Germinal center (tissue), 1 donor: ENCODE measurements at places on chromosomes 2 and 18.

DNA sequence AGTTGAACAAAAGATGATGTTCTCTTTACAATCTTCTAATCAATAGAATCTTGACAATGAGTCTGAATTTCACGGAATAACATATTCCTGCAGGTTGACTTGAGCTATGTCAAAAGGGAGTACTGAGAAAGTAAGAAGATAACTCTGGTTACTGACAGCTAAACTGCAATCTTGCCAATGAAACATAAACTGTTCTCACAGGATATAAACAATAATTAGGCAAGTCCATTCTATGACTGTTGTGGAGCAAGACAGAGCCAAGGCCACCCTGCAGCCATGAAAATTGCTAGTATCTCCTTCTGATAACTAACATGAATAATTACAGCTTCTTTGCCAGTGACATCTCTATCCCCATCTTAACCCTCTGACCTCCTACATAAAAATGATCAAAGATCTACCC, 6.3 kb upstream of the RPRD1A start:
- no peak for DNase-seq

- DNase-seq: no peak
These were observed 416.8 kb downstream of the RNF144A start for GRCh38 chr2:7333960-7334493.

DNA sequence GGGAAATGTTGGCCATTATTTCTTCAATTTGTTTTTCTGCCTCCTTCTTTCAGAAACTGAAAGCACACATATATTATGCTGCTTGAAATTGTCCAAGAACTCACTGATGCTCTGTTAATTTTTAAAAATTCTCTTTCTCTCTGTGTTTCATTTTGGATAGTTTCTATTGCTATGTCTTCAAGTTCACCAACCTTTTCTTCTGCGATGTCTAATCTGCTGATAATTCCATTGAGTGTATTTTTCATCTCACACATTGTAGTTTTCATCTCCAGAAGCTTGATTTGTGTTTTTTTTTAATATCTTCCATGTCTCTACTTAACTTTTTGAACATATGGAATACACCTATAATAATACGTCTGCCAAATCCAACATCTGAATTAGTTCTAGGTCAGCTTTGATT, 98.1 kb upstream of the TGFA start:
- DNase-seq: no peak

DNA sequence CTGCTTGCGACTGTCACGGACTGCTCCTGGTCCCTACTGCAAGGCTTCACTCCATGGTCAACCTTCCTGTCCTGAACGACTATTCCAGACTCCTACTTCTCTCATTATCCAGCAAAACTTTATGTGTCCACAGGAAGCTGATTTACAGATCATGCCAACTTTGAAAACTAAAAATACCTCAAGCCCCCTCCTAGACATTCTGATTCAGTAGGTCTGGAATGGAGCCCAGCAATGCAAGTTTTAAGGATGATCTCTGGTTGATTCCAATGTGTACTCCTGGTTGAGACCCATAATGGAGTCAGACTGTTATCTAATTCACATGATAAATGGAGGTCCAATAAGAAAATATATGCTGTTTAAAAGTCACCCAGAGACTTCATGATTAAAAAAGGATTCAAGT, 13.1 kb upstream of the LRATD1 start:
- no peak for DNase-seq

DNA sequence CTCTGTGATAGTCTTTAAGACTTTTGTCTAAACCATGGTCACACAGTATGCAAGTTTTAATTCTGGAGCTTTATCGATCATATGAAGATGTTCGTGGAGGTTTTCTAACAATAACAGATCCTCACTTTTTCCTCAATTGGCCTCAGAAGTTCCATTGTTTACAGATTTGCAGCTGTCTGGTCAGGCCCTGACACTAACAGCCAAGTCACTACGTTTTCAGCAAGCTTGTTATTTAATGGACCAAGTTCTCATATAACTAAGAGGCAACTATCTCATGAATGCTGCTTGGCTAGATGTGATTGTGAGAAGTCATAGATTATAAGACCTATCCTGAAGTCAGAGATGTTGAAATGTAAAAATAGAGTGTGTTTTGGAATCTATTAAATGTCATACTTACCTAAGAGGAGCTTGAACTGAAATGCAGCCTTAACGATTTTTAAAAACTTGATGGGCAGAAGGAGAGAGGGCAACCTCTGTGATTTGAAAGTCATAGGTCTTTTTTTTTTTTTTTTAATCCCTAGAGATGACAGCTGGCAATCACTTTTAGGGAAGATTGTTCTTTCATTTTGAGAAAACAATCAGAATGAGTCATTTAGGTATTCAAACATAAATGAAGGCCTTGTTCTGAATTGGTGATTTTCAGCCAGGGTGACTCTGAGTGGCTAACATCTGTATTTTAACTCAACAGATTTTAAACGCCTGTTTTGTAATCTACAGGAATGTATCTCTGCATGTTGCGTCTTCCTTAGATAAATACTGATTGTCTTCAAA, 48.4 kb upstream of the NEMP2 start:
- DNase-seq: peak; percentile 23

DNA sequence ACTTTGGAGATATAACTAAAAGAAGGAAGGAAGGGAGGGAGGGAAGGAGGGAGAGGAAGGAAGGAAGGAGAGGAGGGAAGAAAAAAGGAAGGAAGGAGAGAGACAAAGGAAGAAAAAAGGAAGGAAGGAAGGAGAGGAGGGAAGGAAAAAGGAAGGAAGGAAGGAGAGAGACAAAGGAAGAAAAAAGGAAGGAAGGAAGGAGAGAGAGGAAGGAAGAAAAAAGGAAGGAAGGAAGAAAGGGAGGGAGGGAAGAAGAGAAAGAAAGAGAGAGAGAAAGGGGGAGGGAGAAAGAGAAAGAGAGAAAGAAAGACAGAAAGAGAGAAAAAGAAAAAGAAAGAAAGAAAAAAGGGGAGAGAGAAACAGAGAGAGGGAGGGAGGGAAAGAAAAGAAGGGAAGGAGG, 147.4 kb downstream of the MYT1L start:
- no peak for DNase-seq

GRCh38 chr18:9643549-9643948, 29.2 kb upstream of the PPP4R1 start:
- DNase-seq: no peak

- no peak for DNase-seq
These were observed 1.3 kb upstream of the CD28 start for GRCh38 chr2:203705178-203705577.

DNA sequence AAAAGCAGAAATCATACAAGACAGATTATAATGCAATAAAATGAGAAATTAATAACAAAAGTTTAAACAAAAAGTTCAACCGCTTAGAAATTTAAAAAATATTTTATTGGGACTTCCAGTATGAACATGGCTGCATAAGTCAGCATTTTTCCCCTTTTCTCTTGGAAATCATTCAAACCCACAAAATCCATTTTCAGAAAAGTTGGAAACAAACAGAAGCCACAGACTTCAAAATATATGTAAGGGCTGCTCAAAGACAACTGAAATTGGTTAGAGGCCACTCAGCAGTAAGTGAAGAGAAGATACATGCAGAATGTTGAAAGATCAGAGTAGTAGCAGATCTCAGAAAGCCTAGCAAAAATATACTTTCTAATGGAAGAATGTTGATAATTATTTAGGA, 194.0 kb downstream of the DYSF start:
- no peak for DNase-seq

DNA sequence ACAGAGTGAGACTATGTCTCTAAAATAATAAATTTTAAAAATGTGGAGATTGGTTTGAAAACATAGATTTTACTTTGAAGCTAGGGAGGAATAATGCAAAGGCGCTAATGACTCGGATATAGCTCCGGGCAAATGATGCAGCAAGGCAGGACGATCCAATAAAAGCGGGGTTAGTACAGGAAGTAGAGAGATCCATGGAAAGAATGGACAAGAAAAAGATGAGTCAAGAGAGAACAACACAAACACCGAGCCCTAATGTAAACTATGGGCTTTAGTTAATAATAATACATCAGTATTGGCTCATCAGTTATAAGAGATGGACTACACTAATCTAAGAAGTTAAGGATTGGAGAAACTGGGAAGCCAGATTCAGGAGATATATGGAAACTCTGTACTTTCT, 74.5 kb downstream of the QPCT start:
- DNase-seq: no peak

DNA sequence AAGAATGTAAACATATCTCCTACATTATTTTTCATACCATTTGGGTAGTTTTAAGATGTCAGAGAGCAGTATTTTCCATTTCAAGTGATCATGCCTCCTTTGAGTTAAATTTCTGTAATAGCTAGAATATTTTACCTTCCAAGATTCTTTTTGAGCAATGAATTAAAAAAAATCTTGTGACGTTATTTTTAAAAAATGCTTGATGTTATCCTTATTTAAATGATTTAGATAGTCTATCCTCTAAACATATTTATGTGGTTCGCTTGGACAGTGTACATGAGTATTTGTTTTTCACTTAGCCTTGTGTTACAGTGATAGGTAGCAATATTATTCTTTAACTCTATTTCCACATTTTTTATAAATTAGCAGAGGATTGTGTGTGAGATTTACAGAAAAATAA, 639.2 kb upstream of the CDH2 start:
- DNase-seq: no peak

DNA sequence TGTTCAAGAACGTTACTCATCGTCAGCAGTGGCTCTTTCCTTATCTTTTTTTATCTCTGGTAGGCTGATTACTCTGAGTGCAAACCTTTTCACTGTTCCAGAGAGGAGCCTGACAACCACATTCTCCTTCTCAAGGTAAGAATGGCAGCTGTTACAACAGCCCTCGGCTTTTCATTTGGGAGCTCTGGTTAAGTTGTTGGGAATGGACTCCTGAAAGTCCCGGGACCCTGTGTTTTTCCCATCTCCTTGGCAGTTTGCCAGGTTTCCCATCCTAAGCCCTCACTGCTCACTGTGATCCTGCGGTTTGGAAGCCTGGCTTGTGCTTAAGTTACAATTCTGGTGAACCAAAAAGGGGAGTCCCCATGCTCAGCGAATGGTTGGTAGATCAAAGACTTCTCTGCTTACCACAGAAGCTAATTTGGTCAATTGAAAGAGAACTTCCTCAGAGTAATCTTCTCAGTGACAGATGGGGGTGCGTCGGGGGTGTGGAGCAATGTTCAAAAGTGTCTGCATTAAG, 122.3 kb downstream of the LYPD6B start:
- peak; percentile 7 for DNase-seq

DNA sequence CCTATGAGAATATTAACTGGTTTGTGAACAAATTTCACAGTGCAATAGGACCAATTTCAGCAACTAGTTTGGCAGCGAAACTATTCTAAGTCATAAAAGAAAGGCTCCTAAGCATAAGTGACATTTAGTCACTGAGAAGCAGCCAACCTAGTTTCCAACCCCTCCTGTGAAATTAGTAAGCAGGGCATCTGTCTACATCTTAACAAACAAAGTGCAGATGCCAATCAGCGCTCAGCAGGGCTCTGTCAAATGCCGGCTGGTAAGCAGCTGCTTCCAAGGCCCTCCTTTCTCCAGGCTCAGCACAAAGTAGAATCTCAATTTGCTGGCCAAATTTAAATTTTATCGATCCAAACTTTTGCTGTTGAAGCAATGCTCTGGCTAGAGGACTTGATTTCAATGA, 124.7 kb downstream of the ICOS start:
- DNase-seq: no peak

DNA sequence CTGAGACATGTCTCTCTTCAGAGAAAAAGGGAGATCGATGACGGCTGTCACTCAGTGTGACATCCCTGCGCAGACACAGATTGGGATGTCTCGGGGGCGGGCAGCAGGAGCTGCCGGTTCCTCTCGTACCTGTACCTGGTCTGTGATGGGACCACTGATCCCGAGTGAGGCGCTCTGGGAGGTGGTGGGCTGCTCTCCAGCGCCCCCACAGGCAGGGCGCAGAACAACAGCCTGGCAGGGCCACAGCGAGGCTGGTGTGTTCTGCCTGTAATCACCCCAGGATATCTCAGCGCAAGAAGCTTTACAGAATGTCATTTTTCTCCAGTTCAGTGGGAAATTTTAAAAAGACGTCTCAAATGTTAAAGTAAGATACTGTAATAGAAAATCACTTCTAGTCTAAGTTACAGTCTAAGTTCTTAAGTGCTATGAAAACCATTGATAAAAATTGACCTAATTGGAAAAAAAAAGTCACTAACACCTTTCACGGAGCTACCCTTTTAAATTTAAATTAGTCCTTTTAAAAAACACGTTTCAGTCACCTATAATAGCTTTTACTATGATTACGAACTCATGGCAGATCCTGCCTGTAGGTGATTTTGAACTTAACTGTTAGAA, 189.8 kb downstream of the SNTG2 start:
- peak; percentile 46 for DNase-seq

GRCh38 chr2:75808793-75809535, 98.2 kb upstream of the GCFC2 start:
- no peak for DNase-seq

DNA sequence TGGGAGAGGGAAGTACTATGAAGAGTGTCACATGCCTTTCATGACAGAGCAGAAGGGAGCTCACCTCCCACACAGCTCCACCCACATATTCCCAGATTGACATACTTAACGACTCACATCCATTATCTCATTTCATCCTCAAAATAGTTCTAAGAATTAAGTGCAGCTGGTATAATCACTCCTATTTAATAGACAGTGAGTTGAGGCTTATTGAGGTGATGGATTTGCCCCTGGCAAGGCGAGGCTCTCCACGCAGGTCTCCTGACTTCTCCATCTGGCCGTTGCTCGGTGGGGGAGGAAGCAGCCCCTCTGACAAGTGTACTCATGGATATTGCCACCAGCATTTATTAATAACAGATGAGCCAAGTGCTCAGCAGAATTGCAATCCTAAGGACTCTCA, 81.4 kb downstream of the TGOLN2 start:
- no peak for DNase-seq

DNA sequence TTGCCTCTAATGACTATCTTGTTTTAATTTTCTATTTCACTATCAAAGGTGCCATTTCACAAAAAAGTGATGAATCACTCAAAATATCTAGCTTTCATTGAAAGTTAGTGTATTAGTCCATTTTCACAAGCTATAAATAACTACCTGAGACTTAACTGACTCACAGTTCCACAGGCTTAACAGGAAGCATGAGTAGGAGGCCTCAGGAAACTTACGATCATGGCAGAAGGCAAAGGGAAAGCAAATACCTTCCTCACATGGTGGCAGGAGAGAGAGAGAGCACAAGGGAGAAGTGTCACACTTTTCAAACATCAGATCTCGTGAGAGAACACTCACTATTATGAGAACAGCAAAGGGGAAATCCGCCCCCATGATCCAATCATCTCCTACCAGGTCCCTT, 1220.4 kb upstream of the ZEB2 start:
- no peak for DNase-seq

- no peak for DNase-seq
These were observed 44.9 kb downstream of the ZBTB14 start for GRCh38 chr18:5250603-5251002.

GRCh38 chr18:46322941-46323340, 218.8 kb downstream of the HAUS1 start:
- DNase-seq: no peak
